Hematopoietic multipotent progenitor cell (in vitro differentiated cells): ENCODE measurements at places on chromosomes 13 and 19.

DNA sequence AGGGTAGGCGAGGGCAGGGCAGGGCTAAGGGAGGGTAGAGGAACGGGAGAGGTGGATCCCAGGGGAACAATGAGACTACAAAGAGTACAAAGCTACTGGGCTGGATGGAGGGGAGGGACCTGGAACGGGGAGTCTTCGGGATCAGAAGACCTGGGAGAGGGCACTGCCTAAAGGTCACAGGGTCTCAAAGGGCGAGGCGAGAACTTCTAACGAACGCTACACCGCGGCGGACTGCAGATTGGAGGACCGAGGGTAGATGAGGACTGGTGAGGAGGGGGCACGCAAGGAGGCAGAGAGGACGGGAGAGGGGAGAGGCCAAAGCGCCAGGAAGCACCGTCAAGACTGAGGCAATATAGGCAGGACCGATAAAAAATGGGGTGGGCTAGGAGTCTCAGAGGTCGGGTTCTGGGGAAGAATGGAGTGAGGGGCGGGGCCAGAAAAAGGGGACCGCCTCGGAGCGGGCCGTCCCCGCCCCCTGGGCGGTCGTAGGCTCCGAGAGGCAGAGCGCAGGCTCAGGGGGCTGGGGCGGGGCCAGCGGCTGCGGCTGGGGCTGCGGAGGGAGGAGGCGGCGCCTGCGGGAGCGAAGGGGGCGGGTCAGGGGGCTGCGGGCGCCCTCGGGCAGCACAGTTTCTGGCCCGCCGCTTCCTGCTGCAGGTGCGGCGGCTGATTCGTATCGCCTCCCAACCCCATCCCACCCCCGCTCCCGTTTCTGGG is 1.3 kb upstream of the KCNC3 start:
- DNase-seq, result no peak

DNA sequence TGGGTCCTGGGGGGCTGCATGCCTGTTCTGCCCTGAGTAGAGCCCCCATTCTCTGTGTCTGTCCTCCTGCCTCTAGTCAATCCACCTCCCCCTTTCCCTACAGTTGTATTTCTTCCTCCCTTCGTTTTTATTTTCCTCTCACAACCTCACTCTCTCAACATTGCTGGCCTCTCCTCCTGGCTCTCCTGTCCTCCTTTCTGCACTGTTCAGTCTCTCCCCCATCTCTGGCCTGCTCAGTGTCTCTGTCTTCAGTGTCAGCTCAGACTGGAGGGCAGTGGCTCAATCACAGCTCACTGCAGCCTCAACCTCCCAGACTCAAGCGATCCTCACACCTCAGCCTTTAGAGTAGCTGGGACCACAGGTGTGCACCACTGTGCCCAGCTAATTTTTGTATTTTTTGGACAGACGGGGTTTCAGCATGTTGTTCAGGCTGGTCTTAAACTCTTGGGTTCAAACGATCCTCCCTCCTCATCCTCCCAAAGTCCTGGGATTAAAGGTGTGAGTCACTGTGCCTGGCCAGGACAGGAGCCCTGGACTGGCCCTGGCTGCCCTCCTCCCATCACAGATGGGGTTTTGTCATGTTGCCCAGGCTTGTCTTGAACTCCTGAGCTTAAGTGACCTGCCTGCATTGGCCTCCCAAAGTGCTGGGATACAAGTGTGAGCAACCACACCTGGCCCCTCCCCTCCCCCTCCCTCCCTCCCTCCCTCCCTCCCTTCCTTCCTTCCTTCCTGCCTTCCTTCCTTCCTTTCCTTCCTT is 32.0 kb upstream of the IGFL1 start:
- no peak for DNase-seq

- DNase-seq, result no peak
These were observed 148.6 kb upstream of the ZNF507 start for GRCh38 chr19:32196690-32197420.

DNA sequence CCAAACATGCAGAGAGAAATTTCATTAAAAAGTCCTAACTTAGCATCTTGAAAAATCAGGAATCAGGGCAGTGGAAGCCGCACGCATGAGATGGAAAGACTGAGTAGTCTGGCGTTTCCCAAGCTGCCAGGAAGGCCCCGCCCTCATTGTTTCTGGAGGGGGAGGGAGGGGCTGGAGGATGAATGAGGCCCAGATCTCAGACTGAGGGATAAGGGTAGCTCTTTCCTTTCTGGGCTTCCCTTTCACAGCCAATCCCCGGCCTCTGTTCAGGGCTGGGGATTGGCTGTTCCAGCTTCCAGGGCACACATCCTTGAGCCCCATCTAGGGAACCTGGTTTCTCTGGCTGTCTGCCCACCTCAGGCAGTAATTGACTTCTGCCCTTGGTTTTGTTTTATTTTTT is 7.3 kb downstream of the C19orf53 start:
- no peak for DNase-seq

DNA sequence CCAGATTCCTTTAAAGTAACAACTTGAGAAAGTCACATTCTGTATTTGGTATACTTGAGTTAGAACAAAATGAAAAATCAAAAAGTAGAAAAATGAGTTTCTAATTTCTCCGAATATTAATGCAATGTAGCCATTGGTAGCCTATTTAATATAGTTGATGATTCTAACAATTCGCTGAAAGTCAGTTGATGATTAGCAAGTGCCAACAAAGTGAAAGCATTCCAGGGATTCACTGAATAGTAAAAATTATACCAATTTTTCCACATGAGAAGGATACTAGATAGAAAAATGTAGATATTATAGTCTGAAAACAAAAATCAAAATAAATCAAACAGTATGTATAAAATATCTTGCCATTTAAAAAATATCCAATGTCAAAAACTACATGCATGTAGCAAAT is 117.2 kb downstream of the FREM2 start:
- DNase-seq, result no peak

GRCh38 chr13:52012512-52012836 is 276 bp downstream of the ALG11 start:
- no peak for DNase-seq

GRCh38 chr13:36858290-36858689 is 39.3 kb downstream of the RFXAP start:
- peak; percentile 66 for DNase-seq

GRCh38 chr13:77533875-77534788 is 1.4 kb upstream of the SCEL start:
- DNase-seq, result no peak

DNA sequence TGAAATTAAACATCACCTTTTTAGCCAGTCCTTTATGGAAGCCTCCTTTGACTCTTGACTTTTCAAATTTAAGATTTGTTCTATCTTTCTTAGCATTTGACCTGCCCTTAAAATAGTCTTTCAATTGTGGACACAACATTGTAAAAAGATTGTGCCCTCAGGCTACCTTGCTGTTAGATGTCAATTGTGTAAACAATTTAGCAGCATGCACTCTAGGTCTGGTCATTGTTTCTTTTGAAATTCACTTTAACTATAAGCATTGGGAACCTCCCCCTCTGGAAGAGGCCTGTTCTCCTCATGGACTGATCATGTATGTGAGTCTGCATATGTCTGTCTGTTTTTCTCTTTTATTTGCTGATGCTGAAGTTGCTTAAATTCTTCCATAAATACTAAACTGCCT is 31.5 kb upstream of the PABPC3 start:
- no peak for DNase-seq

GRCh38 chr13:42275098-42275471 is 3.1 kb downstream of the AKAP11 start:
- DNase-seq, result peak; percentile 20

- peak; percentile 97 for DNase-seq
These were observed at the start of gene NOSIP for GRCh38 chr19:49580264-49581006. Gene NOSIP, minus strand, starts transcription at chr19:49580556. Its CDS starts 19,865 bp downstream, at chr19:49560691.

GRCh38 chr13:60887711-60888110 is 490.7 kb downstream of the TDRD3 start:
- DNase-seq, result no peak

GRCh38 chr13:27644302-27644701 is 22.6 kb downstream of the POLR1D start:
- no peak for DNase-seq
